T follicular helper cell (primary cell): ENCODE measurements at places on chromosomes 16 and 17.

DNA sequence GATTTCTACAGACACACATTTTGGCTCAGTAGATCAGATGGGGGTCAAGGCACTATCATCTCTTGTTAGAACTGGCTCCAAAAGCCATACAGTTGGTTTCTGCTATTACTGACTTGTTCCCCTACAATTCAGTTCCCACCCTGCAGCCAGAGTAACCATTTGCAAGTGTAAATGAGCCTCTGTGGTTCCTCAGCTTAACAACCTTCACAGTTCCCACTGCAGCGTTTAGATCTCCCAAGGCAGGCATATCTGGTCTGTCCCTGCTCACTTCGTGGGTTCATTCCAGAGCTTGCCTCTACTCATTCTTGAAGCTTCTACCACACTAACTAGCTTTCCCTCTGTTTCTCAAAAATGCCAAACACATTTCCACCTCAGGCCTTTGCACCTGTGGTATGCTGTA is 186.1 kb downstream of the CBLN1 start:
- DNase-seq: no peak

- DNase-seq: peak; percentile 14
These were observed 424 bp downstream of the MON1B start for GRCh38 chr16:77191259-77191969.

GRCh38 chr17:16325964-16326363 is 27.3 kb downstream of the CENPV start:
- no peak for DNase-seq

GRCh38 chr17:57471868-57472368 is 215.6 kb downstream of the MSI2 start:
- no peak for DNase-seq

DNA sequence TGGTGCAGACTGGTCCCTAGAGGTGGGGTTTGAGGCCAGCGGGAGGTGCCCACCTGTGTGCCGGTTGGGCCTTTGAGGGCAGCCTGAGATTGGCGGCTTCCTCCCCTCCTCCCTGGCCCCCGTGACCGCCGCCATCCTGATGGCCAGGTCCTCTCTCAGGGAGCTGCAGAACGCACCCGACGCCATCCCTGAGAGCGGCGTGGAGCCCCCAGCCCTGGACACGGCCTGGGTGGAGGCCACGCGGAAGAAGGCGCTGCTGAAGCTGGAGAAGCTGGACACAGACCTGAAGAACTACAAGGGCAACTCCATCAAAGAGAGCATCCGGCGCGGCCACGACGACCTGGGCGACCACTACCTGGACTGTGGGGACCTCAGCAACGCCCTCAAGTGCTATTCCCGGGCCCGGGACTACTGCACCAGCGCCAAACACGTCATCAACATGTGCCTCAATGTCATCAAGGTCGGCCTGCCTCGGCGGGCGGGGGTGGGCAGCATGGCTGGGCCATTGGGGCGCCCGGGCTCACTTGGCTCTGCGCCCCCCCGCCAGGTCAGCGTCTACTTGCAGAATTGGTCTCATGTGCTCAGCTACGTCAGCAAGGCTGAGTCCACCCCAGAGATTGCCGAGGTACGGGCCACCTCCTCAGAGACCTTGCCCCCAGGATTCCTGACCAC is 2.8 kb downstream of the GPS1 start:
- DNase-seq: no peak

DNA sequence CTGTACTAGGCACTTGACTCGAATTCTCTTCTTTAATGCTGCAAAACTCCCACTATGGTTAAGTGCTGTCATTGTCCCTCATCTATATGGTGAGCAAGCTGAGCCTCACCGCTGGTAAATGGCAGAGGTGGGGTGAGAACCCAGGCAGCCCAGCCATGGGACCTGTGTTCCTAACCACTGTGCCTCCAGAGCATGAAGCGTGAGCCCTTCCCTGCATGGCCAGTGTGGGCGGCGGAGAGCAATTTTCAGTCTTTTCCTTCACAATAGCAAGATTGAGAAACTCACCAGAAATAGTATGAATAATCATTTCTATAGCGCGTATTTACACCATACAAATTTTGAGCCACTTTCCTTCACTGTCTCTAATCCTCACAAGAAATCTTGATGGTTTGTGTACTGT is 9.2 kb downstream of the BFAR start:
- no peak for DNase-seq

- DNase-seq: no peak
These were observed 1.4 kb downstream of the CHAD start for GRCh38 chr17:50467114-50467854.

- no peak for DNase-seq
These were observed 31.4 kb downstream of the HIC1 start for GRCh38 chr17:2086306-2086705.

DNA sequence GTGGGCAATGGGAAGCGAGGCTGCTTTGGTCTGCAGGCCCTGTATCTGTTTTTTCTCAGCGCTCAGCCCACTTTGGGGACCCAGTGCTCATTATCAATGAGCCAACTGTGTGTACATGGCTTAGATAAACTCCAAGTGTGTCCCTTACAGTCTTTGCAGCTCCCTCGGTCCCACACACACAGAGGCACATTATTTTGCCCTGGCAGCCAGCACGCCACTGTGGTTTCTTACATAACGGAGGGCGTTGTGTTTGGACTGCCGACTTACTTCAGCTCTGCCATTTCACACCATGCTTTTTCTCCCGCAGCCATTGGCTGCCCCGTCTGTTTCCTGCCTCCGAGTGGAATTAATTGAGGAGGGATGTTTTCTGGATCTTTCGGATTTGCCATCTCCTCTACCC is 56.5 kb upstream of the CLEC18A start:
- no peak for DNase-seq

DNA sequence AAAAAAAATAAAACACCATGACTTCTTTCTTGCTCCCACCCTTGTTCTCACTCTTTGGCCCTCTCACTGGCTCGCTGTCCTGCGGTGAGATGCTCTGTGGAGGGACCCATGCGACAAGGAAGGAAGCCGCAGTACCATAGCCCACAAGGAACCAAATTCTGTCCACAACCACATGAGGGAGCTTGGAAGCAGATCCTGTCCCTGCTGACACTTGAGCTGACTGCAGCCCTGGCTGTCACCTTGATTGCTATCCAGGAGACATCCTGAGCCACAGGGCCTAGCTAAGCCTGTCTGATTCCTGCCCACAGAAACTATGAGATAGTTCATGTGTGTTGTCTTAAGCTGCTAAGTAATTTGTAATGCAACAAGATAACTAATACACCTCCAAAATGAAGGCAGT is 4.8 kb upstream of the MT2A start:
- DNase-seq: no peak

DNA sequence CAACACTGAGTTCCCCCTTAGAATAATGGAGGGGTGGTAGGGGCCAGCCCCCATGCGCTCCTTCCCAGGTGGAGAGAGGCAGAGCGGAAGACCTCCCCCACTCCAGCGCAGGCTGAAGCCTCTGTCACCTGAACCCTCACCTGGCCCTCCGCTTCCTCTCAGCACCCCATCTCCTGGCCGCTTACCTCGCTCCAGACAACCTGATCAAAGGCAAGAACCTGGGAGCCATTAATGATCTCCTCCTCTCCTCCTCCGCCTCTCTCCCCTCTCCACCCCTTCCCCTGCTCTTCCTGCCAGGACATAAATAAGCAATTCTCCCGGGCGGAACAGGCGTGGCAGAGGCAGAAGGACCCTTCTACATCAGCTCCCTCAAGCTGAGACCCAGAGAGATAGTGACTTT is 110.2 kb upstream of the LHX1 start:
- no peak for DNase-seq

DNA sequence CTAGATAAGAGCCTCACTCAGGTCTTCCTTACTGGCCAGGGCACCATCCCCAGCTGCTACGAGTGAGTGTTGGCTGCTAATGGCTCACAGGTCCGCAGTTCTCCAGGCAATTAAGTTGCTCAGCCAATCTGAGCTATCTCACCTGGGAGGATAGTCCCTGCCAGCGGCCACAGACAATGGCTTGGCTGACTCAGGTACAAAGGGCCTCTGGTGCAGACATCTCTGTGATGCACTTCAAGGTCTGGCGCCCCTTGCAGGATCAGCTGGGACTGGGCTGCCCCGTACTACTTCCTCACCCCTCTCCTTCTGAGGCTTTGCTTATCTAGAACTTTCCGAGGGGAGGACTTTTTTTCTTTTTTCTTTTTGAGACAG is 49.2 kb upstream of the EMP2 start:
- DNase-seq: no peak

DNA sequence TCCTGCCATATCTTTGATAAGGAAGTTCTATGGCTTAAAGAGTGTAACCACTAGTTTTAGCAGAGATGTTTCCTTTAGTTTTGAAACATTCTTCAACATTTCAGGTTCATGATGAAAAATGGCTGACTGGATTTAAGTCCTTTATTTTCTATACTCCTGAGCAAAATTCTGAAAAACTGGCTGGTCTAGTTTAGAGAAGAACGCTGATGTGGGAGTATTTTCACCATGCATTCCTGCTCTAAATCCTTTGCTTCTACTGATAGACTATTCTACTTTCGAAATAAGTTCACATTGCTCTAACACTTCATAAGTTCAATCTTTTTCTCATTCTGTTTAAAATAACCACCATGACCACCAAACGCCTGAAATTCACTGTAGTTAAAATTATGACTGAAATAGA is 281.9 kb downstream of the FTO start:
- DNase-seq: no peak

GRCh38 chr17:15236281-15237105 is 28.6 kb downstream of the PMP22 start:
- no peak for DNase-seq

DNA sequence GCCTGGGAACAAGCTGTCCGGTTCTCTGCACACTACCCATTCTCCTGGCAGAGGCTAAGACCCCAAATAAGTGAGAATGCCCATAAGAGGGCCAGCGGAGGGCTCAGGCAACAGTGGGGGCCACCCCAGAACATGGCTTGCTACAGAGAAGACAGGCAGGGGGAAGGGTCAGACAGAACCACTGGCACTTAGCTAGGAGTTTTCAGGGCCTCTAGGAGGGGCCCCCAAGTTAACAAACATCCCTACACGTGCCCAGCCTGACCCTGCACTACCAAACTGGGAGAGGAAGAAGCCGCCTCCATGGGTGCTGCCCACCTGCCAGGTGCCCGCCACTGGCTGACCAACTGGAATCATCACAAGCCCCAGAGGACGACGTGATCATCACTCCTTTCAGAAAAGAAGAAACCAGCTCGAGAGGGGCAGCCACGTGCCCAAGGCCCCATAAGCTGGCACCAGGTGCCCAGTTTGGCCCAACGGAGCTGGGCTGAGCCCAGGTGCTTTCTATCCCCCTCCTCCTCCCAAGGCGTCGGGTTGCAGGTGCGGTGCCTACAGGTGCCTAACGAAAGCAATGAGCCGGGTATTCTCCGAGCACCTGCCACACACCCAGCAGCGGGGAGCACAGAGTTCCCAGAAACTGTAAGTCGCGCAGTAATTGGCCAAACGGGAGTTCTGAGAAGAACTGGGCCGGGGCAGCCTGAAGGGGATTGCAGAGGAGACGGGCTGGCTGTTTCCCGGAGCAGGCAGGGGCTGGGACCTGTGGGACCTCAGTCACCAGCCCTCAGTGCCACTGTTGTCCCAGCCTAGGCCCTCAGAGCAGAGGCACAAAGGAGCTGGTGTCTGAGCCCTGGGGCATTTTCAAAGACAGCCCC is 13.2 kb downstream of the RPH3AL start:
- no peak for DNase-seq

GRCh38 chr16:75246504-75247205 is 4.8 kb downstream of the BCAR1 start:
- DNase-seq: no peak

GRCh38 chr16:57694231-57694724 is 328 bp upstream of the DRC7 start:
- DNase-seq: no peak

DNA sequence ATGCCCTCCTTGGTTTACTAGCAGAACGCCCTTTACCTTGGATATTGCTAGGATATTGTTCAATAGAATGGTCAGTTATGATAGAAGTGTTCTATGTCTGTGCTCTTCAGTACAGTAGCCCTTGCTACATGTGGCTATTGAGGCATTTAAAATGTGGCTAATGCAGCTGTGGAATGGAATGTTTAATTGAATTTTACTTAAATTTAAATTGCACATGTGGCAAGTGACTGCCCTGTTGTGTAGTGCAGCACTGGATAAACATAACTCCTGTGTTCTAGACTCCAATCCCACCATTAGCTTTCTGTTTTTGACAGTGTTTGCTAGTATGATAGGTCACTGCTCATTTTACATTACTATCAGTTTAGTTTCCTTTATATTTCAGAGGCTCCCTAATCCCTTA is 29.9 kb downstream of the RAD51C start:
- no peak for DNase-seq

GRCh38 chr16:21222495-21223337 is 10.8 kb upstream of the ANKS4B start:
- no peak for DNase-seq

DNA sequence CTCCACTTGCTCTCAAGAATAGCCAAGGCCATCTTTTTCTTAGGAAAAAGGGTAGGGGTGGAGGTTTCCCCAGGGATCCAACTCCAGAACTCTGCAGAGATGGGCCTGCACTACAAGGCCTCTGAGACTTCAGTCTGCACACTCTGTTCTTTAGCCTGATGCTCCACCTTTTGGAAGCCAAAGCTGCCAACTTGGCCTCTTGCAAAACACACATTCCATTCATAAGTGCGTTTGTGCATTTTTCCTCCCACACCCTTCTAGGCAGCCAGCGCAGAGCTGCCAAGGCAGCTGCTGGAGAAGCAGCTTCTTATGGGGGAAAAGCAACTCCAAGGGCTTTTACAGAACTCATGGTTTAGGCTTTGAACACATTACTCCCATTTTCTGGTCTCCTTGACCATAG is 45.3 kb downstream of the REXO5 start:
- DNase-seq: no peak

- no peak for DNase-seq
These were observed 86.8 kb upstream of the WSB1 start for GRCh38 chr17:27207073-27207513.

- DNase-seq: no peak
These were observed 72.0 kb downstream of the PITPNC1 start for GRCh38 chr17:67449065-67449464.

GRCh38 chr17:16250635-16251034 is 33.6 kb downstream of the PIGL start:
- no peak for DNase-seq

GRCh38 chr16:10694306-10694705 is 424 bp downstream of the TEKT5 start:
- DNase-seq: no peak

GRCh38 chr16:84819644-84820304 is at the start of gene CRISPLD2:
TSS of gene CRISPLD2 (plus strand) at chr16:84819985. CDS start at chr16:84838496, 18,511 bp downstream.
- DNase-seq: peak; percentile 86

DNA sequence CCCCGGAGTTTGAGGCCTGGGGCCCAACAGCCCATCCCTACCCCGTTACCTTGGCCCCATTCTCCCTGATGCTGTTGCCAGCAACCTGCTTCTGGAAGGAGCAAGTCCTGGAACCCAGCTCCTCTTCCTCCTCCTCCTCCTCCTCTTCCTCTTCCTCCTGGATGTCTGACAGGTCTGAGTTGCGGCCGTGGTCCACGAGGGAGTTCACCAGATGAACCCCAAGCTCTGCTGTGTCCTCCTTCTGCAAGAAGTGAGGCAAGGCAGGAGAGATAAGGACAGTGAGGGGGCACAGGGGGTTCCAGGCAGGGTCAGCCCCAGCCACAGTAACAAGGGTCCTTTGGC is 18.7 kb downstream of the TSPOAP1 start:
- no peak for DNase-seq
